ENCODE measurements at places on chromosomes 4 and X. TPM values are rescaled to one million over a fixed set of nuclear protein-coding genes. Genes with fewer than 3 reads are reported as not detected.
A peak's percentile ranks its signal among the peaks of the same experiment; 100 is the strongest.

The IL21 gene
- 67.0 TPM for total RNA-seq

GRCh38 chrX:1361275-1361674 lies 24.7 kb downstream of the IL3RA start:
- peak; percentile 37 for DNase-seq

DNA sequence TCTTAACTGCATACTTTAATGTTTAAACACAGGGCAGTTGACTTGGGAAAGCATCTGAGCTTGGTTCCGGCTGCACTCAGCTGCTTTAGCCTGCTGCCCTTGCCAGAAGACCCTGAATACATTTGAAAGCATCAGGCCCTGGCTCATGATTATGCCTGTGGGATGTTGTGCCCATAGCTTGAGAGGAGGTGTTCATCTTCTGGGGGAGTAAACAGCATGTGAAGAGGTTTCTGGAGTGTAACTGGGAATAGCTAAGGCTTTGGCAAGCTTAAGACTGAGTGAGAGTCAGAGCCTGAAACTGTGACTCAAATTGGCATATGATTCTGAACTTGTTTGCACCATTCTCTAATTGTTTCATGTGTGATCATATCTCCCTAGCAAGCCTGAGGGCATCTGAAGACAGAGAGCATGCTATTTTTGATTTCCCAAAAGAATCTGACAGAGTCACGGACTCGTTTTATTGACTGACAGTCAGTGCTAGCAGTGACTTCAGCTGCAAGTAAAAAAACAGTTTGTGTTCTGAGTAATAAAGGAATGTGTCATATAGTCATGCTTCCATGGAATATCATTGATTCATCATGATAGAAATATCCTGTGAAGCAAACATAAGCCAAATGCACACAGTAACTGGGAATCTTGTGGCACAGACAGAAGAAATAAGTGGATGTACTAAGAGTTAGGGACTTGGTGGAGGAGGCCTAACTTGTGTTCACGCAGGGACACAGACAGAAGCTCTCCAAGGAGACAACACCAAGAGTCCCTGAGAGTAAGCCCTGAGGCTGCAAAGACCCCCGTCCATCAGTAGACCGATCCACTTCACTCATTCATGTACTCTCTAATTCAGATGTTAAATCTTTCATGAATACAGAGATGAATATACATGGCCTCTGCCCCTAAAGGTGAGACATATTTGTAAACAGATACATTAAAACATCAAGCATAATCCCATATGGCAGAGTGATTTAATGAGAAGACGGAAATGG lies 100.7 kb downstream of the SYNPO2 start:
- no peak for DNase-seq

The GPR119 gene
- not detected for total RNA-seq

DNA sequence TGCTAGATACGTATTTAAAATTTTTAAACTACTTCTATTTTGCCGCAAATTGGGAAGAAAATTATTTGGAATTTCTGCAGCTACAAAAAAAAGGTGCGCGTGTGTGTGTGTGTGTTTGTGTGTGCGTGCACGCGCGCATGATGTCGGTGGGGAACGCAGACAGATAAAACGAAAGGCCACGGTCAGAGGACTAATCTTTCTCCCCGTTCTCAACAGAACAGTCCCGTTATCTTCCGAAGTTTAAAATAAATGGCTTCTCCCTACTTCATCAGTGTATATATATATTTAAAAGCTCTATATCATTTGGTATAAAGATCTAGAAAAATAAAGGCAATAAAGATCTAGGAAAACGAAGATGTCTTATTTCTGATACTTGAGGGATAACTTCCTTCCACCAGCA lies 1.5 kb downstream of the MGARP start:
- DNase-seq: no peak

GRCh38 chrX:56366901-56367300 lies 134.7 kb downstream of the KLF8 start:
- peak; percentile 27 for DNase-seq

GRCh38 chr4:81258841-81259550 lies 44.0 kb upstream of the PRKG2 start:
- no peak for DNase-seq

GRCh38 chrX:21479695-21480270 lies 105.6 kb downstream of the CNKSR2 start:
- no peak for DNase-seq

DNA sequence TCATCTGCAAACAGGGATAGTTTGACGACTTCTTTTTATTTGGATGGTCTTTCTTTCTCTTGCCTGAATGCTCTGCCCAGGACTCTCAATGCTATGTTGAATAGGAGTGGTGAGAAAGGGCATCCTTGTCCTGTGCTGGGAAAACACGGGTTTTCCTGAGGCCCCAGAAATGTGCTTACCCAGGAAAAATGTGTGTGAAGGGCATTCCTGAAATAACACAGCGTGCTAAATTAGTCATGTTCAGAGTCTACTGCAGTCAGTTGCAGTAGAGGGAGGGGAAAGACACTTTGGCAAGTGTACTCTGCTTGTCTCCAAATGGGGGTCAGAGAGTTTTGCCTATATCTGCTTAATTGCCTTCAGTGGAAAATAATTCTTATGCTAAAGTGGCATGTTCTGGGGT lies 153.9 kb downstream of the CCNG2 start:
- DNase-seq: no peak

Data from activated CD4-positive, alpha-beta memory T cell treated with anti-CD3 and anti-CD28 coated beads for 36 hours (primary cell).